ENCODE measurements at places on chromosomes 5 and 9.

GRCh38 chr5:109917154-109917546 is 227.4 kb downstream of the MAN2A1 start:
- DNase-seq, result no peak

DNA sequence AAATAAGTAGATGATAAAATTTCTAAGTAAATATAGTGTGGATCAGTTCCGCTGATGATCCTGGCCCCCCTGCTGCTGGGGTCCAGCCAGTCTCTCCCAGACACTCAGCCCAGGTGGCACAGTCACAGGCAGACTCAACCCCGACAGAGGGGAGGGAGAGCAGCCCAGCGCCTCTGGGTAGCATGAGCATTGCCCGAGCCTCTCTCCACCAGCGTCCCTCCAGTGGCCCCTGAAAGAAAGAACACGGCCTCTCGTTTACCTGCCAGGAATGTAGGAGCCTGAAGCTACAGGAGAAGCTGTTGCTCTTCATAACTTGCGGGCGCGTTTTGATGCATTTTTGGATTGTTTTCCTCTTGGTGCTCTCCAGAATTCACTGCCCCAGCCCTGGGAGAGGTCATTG is 68.8 kb upstream of the ICE1 start:
- DNase-seq, result no peak

DNA sequence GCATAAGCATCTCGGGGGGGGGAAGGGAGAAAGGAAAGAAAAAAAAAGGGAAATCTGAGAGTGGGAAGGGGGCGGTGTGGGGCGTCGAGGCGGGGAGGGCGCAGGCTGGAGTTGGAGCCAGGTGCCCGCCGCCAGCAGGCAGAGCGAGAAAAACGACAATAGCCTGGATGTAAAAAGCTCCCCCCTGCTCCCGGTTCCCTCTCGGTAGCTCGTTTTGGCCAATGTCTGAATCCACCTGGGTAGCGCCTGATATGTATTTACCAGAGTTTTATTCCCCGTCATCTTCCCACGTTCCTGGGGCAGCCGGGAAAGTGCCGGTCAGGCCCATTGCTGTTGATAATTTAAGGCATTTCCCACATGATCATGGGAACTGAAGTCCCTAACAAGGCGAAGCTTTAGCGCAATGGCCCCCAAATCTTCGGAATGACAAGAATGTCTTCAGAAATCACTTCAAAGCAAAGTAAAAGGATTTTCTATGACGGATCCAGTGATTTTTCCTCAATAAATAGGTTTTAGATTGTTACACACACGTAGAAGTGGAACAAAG is 3.0 kb upstream of the OTP start:
- no peak for DNase-seq

- no peak for DNase-seq
Observed at GRCh38 chr9:36823466-36823865, 210.6 kb downstream of the PAX5 start.

DNA sequence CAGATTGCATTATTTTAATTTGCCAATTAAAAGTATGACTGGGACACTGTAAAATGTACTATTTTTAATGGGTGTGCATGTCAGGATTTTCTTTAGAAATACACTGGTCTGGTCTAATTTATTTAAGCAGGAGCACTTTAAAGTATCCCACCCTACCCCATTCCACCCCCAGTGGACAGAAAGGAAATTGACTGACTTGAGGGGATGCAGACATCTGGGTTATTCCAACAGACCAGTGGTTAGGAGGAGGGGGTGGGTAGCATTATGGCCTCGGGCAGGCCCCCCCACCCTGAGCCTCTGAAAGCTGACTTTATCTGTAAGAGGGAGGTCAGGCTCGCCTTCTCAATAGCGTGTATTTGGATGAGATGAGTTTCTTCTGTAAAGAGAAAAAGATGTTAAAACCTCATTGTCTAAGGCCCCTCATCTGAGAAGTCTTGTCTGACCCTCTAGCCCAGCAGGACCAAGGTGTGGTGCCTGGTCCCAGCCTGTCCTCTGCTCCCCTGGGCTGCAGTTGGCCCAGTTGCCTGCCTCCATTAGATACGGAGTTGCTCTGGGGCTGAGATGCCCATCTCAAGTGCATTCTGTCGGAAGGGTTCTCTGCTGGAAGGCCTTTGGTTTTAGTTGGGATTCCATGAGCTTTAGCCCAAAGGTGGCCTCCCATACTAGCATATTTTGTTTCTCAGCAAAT is 4.4 kb downstream of the HNRNPAB start:
- DNase-seq, result peak; percentile 23

DNA sequence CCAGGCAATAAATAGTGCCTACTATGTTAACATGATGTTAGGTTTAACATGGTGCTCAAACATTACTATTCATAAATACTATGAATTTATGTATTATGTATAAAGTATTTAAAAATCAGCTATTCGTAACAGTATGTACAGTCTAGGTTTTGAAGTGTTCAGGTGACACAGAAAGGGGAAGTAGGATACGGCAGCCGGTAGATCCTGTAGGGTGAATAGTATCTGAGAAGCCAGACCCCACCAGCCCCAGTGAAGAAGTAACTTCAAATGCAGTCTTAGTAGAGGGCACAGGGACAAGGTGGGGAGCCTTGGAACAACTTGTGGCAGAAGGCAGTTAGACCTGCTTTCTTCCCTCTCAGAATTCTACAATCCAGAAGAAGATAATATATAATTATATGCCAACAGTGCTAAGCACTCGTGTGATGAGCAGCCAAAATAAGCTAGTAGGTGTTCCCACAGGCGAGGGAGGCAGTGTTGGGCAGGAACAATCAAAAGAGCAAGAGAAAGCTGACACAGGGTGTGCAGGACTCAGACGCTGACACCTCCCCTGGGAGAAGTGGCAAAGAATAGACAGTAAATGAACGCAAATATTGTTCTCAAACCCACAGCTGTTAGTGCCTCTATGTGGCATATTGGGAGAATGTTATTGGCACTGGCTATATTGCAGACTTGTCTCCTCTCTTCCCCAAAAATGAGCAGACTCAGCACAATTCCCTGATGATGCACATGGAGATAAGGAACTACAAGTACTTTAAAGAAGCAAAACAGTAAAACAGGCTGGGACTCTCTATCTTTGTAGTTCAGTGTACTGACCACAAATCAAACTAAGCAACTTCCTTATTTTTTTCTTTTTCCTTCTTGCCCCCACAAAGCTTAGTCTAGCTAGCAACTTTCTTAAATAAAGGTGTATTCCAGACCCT is 4.6 kb downstream of the ZNF367 start:
- DNase-seq, result no peak

GRCh38 chr9:4921449-4921848 is 63.6 kb upstream of the JAK2 start:
- no peak for DNase-seq

DNA sequence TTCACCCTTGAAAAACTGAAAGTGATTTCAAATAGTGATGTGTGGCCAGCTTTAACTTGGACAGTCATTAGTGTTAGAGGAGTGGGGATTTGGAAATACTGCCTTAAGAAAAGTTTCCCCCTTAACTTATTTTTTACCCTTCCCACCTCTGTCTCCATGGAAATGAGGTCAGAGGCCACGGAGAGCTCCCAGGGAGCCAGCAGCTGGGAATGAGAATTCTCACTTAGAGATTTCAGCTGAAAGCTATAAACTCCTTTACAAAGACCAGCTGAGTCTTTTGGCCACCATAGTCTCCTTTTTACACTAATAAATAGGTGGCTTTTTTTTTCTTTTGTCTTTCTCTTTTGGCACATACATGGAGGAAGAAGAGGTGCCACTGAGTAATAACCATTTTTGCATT is 45.7 kb upstream of the PIK3R1 start:
- no peak for DNase-seq

GRCh38 chr9:135741276-135742219 is 39.6 kb downstream of the KCNT1 start:
- no peak for DNase-seq

DNA sequence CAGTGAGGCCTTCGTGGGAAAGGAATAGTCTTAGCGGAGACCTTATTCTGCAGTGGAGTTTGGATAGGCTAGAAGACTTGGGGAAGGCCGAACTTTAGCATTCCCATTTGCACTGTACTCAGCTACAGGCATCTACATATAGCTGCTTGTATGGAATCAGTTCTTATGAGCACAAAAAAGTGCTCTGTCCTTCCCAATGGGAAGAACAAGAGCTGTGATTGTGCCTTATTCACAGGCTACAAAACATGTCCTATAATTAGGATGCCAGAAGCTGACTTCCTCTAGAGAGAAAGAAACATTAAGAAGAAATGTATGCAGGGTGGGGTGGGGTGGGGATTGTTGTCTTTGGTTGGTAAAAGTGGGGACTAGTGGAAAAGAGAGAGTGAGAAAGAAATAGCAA is 154.7 kb downstream of the ATP10B start:
- no peak for DNase-seq

DNA sequence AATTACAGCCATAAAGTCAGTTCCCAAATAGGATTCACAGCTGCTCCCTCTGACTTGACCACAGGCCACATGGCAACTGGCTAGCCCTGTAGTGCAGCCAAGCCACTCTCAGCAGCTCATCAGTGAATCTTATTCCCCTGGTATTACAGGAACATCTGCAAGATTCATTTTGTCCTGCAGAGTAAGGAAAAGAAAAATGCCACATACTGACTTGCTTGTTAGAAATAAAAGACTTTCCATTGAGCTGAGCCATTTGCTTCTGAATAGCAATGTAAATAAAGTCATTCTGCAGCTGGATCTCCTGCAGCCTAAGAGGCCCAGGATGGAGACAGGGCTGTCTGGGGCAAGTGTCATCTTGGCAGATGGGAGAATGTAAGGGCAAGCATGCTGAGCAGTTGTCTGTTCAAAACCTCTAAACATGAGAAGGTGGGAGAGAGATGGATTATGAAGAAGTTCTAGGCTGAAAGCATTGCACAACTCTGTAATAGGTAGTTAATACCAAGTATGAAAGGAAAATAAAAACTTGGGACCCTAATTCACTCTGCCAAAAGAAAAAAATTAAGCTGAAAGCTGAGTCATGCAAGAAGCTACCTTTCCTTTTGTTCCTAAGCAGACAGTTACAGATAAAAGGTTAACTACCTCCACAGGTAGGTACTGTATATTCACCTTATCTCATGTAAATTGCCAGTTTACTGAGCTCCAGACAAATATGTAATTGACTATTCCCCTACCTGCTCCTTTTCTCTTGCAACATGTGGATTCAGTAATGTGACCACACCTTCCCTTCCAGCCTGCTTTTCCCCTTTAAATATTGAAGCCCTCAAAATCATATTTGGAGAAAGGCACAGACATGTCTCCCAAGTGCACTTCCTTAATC is 244.4 kb upstream of the RAI14 start:
- no peak for DNase-seq

GRCh38 chr5:168304349-168304748 is 12.9 kb downstream of the WWC1 start:
- no peak for DNase-seq

DNA sequence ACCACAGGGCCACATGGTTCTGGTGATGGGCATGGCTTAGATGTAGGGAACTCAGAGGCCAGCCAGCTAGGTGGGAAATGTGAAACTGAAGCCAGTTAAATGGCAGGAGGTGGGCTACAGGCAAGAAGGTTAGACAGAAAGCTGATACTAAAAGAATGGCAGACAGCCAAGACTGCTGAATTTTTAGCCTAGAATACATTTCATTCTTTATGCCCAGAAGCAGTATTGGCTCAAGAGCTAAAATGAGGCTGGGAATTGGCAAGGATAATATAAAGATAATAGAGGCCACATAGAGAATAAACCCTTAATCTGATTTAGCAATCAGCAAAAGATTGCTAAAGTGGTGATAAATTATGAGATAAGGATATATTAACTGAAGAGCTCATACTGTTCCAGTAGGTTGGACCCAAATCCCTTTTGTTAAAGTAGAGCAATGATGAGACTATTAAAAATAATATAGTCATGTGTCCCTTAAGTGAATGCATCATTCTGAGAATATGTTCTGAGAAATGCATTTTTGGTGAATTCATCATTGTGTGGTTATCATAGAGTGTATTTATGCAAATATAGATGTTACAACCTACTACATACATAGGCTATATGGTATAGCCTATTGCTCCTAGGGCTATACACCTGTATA is 234.3 kb downstream of the CHSY3 start:
- no peak for DNase-seq

DNA sequence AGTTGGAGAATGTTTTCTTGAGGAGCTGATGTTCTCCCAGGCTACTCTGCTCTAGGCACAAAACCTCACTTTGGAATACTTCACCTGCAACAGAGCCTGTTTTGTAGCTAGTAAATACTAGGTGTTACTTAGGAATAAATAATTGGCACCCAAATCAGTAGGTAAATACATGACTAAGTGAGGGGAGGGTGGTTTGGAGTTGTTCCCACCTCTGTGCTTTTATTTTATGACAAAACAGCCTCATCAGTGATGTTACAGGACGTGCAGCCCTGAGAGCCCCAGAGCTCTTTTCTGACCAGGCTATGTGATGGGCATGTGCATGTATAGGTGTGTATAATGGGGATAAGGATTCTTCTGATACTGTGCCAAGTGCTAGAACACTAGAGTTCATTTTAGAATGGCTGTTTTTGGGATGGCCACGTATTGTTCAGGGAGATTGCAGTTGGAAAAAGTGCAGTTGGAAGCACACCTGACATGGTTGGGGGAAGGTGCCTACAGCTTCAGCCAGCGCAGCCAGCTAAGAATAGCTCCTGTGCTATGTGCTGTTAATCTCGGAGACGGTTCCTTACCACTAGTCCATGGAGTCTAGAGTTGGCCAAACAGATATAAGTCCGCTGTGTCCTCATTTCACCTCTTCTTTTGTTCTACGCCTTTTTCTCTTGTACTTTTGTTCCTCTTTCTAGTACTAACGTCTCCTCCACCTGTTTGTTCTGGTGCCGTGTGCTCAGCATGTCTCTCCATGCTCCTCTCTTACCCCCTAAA is 284.7 kb downstream of the FANCC start:
- DNase-seq, result no peak

DNA sequence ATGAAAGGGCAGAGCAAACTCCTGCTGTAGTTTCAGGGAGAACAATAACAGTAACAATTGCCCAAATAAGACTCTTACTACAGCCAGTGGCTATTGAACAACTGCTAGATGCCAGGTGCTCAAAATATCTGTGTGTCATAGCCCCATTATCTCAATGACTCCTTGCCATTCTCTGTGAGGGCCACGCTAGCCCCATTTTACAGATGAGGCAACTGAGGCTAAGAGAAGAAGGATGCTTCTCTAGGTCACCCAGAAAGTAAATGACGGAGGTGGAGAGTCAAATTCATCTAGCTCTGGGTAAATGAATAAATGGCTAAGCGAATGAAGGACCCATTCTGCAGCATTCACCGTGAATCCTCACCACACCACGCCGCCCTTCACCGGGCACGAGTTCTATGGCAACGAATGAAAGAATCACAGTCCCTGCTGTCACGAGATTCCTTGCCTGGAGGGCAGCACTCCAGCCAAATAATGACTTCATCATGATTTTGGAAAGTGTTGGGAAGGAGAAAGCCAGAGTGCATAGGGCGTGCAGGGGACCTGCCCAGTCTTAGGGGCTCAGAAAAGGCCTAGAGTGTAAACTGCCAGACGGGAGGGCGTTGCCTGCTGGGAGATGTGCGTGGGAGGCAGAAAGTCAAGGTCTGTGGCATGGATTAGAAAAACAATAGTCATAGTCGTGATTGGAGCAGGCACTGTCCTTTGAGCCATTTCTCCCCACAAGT is 147.2 kb downstream of the C9orf50 start:
- DNase-seq, result no peak

GRCh38 chr5:127068493-127069214 is 4.6 kb downstream of the C5orf63 start:
- no peak for DNase-seq

All from colonic mucosa (tissue), 4 donors.